ENCODE measurements at places on chromosomes 4 and X.

DNA sequence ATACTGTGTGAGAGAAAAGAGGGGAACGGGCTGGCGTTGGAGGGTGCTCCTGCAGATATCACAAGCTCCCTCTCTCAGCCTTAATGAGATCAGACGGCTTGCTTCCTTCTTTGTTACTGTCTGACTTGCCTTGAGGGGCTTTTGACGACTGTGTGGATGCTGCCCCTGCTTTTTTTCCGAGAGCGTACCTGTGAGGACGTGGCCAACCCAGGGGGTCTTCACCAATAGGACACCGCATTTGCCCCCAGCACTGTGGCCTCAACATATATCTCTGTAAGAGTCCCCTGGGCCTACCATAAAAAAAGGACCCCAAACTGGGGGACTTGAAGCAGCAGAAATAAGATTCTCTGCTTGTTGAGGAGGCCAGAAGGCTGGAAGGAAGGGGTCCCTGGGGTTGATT, 143.9 kb downstream of the SHOX start:
- ATAC-seq = no peak

- ATAC-seq = no peak
Measured at GRCh38 chr4:99572527-99573240, 1.9 kb upstream of the MTTP start.

DNA sequence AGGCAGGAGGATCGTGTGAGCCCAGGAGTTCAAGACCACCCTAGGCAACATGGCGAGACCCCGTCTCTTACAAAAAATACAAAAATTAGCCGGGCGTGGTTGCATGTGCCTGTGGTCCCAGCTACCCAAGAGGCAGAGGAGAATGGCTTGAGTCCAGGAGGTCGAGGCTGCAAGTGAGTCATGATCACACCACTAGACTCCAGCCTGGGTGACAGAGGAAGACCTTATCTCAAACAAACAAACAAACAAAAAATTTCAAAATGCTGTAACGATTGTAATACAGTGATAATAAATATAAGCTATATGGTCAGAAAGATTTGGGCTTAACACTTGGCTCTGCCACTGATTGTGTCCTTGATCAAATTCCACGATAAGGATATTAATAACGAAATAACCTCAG, 24.2 kb downstream of the SLC25A4 start:
- ATAC-seq = no peak

GRCh38 chr4:95478679-95479078, 70.1 kb downstream of the UNC5C start:
- no peak for ATAC-seq

DNA sequence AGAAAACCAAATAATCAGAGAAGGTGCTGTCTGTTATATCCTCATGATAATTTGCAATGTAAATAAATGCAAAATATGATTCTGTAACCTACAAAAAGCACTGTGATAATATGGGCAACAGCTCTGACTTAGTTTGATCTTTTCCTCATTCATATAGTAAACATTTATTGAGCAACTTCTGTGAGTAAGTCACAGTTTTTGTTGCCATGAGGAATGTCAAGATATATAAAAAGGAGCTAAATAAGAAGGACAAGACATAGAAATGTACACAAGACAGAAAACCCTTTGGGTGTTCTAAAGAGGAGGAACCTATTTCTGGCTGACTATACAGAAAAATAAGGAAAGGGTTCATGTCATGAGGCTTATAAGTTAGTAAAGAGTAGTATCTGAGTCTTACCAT, 44.3 kb downstream of the ARSJ start:
- no peak for ATAC-seq

DNA sequence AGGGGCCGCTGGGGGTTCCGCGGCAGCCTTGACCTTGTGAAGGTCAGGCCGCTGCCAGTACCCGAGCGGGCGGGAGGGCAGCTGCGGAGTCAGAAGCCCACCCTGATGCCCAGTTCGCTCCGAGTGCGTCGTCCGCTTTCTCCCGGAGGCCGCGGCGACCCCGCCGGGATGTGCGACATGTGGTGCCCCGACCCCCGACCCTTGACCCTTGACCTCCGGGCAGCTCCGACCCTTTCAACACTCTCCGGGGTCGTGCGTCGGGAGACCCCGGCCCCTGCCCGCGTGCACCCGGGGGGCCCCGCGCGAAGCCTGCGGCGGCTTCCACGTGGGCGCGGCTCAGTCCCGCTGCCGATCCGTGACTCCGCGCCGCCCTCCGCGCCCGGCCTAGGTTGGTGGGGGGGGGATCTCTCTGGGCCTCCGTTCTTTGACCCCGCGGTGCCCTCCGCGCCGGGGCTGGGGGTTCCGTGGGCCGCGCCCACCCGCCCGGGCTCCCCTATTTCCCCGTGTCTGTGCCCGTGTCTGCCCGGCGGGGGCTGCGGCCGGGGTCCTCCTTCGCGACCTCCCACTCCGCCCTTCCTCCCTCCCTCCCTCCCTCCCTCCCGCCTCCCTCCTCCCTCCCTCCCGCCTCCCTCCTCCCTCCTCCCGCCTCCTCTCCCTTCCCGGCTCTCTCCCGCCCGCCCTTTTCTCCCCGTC, 609 bp upstream of the SLC25A6 start:
- ATAC-seq = peak; percentile 24

GRCh38 chrX:154452823-154453222, 5.3 kb upstream of the PLXNA3 start:
- no peak for ATAC-seq

DNA sequence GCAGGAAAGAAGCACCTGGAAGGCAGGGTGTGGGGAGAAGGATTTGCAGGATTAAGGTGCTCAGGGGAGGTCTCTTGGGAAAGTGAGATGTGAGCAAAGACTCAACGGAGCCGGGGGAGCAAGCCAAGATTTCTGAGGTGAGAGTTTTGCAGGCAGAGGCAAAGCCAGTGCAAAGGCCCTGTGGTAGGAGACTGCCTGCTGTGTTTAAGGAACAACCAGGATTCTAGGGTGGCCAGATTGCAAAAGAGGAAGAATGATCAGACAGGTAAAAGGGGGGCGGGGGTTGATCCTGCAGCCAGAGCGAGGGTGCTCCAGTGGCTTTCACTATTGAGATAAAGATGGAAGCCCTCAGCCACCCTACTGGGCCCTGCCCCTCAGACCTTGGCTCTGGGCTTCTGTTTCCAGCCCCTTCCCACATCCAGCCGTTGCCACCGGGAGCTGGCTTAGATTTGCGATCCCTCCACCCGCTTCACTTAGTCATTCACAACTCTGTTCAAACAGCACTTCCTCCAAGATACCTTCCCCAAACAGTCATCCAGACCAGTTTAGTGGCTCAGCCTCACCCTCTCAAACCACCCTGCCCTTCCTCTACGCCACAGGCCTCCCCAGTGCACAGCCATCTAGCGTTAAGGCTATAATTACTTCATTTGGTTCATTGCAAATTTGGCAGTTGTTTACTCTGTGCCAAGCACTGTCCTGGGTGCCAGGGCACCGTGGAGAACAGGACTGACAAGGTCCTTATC, 23.3 kb upstream of the BCOR start:
- no peak for ATAC-seq

DNA sequence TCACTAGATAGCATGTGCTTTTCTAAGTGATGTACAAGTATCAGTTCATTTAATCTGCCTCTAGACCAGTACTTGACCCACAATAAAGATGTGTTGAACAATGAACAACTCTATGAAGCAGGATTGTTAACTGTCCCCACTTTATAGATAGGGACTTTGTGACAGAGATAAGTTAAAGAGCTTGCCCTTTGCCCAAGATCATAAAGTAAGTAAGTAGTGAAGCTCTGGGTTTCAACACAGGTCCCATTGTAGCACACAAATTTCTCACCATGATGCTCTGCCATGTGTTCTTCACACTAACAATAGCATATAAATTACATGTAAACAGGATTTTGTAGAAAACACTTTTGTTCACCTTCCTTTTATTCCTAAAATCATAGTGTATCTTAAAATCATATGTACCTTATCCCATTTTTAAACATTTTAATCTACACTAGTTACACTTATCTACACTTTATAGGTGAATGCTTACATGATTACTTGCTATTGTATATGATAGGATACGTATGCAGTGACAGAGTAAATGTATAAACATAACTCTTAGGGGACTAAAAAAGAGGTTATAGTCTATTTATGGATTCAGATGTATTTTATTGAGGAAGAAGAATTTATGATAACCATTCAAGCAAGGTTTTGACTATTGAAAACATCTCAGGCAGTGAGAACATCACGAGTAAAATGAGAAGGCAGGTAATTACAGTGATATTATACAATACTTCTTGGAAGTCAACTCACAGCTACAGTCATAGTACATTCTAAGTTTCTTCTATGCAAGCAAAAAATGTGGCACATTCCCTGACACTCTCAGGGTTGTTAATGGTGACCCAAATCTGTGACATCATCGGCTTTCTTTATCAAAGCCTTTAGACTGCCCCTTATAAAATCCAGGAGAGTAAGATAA, 2275.1 kb downstream of the PCDH7 start:
- ATAC-seq = no peak

- peak; percentile 88 for ATAC-seq
Measured at GRCh38 chr4:89316931-89317366, 9.3 kb upstream of the GPRIN3 start.

GRCh38 chr4:178665916-178666315, 1223.7 kb upstream of the AGA start:
- no peak for ATAC-seq

- ATAC-seq = no peak
Measured at GRCh38 chr4:138522366-138522765, 280.2 kb upstream of the SLC7A11 start.

DNA sequence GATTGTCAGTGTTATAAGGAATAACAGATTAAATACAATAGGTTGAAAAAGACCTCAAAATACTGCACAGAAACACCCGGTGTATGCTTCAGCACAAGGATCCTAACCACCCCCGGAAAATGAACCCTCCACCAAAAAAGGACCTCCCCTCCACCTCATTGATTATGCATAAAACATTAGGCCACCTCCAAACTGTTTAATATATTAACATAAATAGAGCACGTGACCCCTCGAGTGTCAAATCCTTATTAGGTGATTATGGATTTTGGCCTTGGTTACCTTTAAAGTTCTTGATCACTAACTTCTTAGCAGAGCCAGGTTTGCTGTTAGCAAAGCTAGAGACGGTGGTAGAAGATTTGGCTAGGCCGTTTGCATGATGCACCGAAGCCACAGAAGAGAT, 958 bp downstream of the CUL4B start:
- no peak for ATAC-seq

DNA sequence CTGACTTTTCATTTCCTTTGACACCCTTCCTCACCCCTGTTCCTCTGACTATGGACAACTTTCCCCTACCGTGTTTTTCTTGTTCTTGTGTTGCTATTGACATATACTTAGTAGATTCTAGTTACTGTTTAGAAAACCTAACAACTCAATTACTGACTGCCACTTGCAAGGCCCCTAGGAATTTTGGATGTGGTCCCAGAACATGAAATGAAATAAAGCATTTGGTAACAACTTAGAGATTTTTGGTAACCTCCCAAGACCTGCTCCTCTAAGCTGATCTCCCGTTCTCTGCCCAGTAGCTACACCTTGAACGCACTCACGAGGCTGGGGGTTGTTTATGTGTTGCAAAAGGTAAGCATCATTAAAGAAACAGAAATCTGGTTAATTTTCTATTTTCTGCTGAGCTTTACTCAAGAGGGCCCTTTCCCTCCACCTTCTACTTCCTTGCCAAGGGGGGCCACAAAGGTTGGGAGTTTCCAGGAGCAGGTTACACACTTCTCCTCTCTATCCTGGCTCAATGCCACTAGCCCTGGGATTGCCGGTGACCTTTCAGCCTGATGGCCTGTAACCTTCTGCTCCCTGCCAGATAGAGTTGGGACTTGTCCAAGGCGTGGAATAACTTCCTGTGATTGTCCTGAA, 20.5 kb downstream of the GAB3 start:
- no peak for ATAC-seq

- no peak for ATAC-seq
Measured at GRCh38 chrX:97102938-97103337, 219.2 kb downstream of the RPA4 start.

DNA sequence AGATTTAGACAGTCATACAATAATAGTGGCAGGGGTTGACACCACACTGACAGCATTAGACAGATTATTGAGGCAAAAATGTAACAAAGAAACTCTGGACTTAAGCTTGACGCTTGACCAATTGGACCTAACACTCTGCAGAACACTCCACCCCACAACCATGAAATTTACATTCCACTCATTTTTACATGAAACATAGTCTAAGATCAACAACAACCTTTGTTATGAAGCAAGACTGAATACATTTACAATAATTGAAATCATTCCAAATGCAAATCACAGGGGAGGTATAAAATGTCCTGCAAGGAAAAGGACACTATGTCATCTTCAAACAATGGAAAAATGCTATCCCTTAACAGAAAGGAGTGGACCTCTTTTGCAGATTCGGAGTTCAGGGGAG, 4.9 kb upstream of the UGT2B10 start:
- ATAC-seq = no peak

GRCh38 chrX:112147206-112147605, 64.6 kb upstream of the TRPC5 start:
- no peak for ATAC-seq

GRCh38 chr4:162498168-162498567, 334.4 kb upstream of the FSTL5 start:
- ATAC-seq = no peak

DNA sequence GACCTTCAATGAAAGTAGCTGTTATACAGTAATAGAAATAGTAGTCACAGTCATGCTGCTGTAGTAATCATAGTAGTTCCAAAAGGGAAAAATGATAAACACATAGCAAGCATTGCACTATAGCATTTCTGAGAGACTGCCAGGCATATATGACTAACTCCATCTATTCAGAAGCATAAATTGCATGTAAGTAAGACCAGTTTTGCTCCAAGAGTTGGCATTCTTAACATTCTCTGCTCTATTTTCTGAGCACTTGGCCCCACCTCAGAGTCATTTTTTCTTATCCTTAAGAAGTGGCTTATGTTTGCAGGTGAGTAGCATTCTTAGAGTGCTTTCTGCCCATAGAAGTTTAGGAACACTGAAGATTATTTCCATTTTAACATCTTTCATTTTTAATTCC, 490.3 kb upstream of the TECRL start:
- no peak for ATAC-seq

- ATAC-seq = no peak
Measured at GRCh38 chrX:153812220-153812619, 17.8 kb downstream of the SSR4 start.

DNA sequence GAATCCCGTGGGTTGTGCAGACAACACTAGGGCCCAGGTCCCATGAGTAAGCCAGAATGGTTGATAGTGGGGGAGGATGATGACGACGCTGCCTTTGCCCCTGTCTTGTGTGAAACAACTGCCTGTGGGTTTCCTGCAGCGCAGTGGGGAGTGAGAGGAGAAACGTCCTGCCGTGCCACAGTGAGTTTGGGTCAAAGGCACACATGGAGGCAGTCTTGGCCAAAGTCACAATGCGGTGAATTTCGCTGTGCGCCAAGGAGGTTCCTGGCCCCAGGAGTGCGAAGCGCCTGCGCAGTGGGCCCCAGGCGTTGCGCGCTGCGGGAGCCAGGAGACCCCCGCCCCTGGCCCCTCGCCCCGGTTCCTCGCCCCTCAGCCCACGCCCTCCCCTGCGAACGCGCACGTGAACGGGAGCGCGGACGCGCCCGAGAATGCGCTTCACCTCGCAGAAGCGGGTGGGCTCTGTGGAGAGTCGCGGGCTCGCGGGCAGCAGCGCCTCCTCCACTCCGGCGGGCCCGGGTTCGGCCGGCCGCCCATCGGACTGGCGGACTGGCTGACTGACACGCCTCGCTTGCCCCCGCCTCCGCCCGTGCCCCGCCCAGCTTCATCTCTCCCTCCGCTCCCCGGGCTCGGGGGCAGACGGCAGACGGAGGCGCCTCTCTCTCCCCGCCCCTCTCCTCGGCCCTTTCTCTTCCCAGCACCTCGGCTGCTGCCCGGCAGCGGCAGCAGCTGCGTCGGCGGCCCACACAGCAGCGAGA, at the start of gene NUDT10:
Gene NUDT10 (plus strand): TSS at position 635 of the 755 bp plus-strand sequence. CDS start 144 bp downstream, outside the sequence.
- ATAC-seq = peak; percentile 68

GRCh38 chr4:88008122-88008742, 797 bp downstream of the PKD2 start:
- peak; percentile 9 for ATAC-seq
